ENCODE measurements at places on chromosomes 11 and 22.

DNA sequence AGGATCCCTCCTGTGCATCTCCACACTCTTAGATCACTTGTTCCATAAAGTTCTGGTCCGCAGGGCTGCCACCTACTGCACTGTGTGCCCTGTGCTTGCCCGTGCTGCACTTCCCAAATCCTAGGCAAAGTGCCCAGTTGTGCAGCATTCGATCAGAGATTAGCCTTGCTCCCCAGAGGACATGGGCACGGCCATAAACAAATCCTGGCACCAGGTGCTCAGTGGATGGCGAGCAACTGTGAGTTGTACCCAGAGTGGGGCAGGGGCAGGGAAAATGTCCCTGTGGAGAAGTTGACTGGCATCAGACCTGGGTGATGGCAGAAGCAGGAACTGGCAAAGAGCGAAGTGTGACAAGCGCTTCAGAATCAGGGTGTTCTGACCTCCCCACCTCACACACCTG is 4.7 kb downstream of the FADS2 start:
- no peak for DNase-seq

- DNase-seq = no peak
Observed at GRCh38 chr11:128428935-128429334, 158.4 kb downstream of the ETS1 start.

- DNase-seq = no peak
Observed at GRCh38 chr11:3106736-3107524, 49.7 kb upstream of the CARS1 start.

DNA sequence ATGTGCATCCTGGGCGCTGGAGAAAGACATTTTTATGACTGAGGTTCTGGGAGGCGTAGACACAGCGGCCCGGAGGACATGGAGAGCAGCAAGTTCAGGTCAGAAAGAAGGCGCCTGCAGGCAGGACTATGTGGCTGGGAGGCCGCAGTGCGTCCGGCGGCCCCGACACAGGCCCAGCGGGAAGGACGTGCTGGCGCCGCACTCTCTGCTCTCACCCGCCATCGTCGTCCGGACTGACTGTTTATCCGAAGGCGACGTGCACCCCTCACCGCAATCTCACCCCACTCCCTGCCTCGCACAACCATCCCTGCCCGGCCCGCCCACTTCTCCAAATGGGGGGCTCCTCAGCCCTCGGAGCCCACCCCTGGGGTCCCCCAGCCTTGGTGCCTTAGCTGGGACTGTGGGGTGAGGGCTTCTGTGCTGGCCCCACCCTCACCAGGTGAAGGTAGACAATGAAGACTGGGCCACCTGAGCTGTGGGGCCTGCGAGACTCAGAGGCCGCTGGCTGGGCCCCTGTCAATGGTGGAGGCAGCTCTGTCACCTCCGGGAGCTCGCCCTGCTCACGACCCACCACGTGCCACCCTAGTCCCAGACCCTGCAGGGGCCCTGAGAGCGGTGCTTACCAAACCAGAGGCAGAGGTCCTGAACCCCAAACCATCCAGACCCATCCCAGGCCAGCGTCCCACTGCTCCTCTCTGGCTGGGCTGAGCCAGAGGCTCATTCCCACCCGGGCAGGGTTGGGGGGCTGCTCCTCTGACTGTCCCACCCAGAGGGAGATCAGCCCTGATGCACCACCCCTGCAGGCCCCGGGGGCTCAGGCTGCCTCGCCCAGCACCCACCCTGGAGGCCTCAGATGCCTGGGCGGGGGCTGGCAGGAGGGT is 16.2 kb upstream of the MUC5B start:
- DNase-seq = no peak

DNA sequence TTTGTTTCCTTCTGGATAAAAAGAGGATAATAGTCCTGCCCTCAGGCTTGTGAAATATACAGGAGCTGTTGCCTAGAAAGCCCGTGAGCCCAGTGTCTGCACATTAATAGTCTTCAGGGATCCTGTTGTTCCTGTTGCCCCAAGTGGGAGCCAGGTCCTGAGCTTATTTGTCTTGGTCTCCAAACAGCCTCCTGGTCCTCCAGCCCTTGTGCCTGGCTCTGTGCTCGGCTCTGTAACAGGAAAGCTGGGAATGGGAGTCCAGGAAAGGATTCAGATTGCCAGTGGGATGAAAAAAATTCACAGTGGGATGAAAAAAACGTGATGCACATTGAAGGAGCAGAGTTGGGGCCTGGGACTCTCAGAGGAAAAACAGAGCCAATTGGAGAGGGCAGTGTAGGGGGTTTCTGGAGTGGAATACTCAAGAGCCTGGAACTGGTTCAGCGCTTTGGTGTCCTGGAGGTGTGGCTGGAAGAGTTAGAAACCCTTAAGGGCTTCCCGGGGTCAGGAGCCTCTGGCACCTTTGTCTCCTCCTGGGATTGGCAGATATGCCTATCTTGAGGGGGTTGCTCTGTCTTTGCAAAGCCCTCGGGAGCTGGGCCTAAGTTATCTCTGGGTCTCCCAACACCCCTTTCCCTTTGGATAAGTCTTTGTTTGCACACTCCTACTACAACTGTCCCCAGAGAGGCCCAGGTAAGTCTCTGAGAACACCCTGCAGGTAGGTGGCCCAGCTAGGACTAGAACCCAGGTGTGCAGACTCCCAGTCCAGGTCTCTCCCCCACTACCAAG is 2.3 kb upstream of the INPPL1 start:
- DNase-seq = no peak

- no peak for DNase-seq
Observed at GRCh38 chr11:71432761-71433647, 15.2 kb downstream of the DHCR7 start.

GRCh38 chr11:10622957-10623791 is 54.7 kb upstream of the LYVE1 start:
- no peak for DNase-seq

GRCh38 chr11:47564933-47565339 is 463 bp upstream of the PTPMT1 start:
- no peak for DNase-seq

GRCh38 chr11:32830413-32830738 is 649 bp downstream of the PRRG4 start:
- DNase-seq = no peak

DNA sequence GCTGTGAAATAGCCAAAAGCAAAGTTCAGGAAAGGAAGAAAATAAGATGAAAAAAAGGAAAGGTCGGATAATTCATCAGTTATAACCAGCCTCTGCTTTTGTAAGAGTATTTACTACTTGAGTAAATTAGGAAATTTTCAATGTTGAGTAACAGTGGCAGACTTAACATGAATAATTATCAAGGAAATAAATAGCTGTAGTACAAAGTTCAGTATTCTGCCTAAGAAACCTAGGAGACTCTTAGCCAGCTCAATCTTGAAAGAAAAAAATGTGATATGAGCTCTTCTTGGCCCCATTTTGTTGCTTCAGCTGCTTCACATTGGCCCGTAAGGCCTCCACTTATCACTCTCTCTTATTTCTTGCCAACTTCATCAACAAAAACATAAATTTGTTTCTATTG is 17.0 kb upstream of the DNAJB7 start:
- DNase-seq = no peak

DNA sequence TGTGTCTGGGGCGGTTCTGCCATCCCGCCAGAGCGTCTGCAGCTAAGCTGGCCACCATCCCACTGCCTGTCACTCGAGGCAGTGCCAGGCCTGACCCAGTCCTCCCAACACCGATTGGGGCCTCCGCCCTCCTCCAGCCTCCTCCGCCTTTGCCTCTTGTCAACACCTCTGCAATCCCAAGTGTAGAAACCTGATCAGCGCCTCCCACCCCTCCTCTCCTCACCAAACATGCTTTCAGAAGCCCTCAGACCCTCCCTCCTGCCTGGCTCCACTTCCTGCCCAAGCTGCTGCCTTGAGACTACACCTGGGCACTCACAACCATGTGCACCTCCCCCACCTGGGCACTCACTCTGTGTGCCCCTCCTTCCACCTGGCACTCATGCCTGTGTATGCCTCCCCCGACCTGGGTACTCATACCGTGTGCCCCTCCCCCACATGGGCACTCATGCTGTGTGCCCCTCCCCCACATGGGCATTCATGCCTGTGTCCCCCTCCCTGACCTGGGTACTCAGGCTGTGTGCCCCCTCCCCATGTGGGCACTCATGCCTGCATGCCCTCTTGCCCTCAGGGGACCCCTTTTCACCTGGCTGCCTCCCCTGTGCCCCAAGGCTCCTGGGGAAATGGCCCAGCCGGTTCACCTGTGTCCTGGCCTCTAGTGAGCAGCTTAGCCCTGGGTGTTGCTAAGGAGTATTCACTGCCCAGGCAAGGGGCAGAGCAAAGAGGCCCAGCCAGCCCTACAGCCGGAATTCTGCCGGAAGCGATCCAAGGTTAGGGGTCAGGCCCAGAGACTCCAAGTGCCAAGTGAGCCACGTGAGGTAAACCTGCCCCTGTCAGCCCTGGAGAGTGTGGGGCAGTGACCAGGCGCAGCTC is 5.5 kb upstream of the IFITM10 start:
- no peak for DNase-seq

DNA sequence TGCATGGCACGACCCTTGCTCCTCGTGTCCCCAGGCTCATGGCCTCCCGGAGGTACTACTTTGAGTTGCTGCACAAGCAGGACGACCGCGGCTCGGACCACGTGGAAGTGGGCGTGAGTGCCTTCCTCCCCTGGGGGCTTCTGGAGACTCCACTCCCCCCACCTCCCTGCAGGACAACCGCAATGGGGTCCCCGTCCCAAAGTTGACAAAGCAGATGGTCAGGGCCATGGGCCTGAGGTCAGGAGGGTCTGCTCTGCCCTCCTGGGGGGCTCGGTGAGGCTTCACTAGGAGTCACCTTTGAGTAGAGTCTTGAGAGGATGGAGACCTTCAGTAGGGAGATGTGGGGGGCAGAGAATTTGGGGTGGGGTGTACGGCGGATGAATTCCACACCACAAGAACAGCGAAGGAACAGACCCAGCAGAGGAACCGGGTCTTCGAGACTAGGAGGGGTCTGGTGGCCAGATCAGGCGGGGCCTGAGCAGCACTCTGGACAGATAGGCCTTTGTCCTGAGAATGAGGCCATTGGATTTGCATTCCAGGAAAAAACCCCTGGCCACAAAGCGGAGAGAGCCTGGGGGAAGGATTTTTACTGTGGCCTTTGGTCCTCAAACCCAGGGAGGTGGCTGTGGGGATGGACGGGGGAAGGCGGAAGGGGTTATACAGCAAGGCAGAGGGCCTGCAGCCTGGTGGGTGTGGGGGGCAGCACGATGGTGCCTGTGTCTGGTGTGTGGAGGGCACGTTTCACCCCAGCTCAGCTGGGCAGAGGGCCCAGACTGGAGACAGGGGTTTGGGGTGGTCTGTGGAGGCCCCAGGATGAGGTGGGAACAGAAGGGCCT is 4.6 kb downstream of the B4GALNT4 start:
- DNase-seq = no peak

- DNase-seq = no peak
Observed at GRCh38 chr22:38066381-38067027, 9.3 kb downstream of the PICK1 start.

- no peak for DNase-seq
Observed at GRCh38 chr22:26672060-26672471, 14.7 kb downstream of the MIAT start.

GRCh38 chr11:74255741-74256375 is 55.6 kb downstream of the P4HA3 start:
- peak; percentile 12 for DNase-seq

DNA sequence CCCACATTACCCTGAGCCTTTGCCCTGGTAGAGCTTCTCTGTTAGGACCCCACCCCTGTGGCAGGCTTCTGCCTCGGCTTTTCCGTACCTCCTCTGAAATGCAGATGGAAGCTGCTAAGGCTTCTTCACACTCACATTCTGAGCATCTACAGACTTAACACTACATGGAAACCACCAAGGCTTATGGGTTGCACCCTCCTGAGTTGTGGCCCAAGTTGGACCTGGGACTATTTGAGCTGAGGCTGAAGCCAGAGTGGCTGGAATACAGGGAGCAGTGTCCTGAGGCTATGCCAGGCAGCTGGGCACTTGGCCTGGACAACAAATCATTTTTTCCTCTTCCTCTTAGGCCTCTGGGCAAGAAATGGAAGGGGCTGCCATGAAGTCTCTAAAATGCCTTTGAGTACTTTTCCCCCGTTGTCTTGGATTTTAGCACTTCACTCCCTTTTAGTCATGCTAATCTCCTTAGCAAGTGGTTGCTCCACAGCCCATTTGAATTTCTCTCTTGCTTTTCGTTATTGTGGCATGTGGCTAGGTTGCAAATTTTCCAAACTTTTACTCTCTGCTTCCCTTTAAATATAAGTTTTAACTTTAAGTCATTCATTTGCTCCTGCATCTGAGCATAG is 114.8 kb upstream of the FIBIN start:
- DNase-seq = no peak

GRCh38 chr11:112380464-112380863 is 119.8 kb upstream of the PLET1 start:
- DNase-seq = no peak

DNA sequence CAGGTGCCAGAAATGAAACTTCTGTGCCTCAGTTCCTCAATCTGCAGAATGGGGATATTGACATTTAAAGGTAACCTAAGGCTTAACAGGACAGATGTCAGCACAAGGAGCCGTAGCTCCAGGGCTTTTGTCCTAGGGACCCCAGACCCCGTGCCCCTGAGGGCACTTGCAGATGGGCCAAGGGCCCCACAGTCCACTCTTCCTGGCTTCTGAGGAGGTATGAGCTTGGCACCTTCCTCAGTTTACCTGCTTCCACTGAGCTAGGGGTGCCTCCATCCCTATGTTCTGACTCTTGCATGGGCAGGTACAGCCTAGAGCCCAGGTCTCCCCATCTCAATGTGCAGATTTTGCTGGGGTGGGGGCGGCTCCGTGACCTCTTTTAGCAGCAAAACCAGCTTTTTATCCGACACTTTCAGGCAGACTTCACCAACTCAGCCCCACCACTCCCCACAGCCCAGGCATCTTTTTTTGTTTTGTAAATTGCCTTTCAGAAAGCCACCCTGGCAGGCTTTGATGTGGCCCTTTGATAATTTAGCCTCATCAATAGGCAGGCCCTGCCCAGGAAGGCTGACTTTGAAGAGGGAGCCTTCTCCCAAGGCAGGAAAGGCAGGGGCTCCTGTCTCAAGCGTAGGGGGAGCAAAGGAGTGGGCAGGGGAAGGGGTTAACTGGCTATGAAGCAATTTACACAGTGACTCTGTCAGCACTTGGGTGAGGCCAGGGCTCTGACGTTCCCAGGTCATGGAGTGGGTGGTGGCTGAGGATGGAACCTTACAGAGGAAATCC is 23.7 kb upstream of the FGF3 start:
- no peak for DNase-seq

GRCh38 chr11:61754534-61755482 is 2.4 kb downstream of the MYRF start:
- no peak for DNase-seq

Data from NCI-H2081 treated with DMSO at 0.1 percent for 48 hours (cell line).